ENCODE measurements at places on chromosomes 5 and 9.

DNA sequence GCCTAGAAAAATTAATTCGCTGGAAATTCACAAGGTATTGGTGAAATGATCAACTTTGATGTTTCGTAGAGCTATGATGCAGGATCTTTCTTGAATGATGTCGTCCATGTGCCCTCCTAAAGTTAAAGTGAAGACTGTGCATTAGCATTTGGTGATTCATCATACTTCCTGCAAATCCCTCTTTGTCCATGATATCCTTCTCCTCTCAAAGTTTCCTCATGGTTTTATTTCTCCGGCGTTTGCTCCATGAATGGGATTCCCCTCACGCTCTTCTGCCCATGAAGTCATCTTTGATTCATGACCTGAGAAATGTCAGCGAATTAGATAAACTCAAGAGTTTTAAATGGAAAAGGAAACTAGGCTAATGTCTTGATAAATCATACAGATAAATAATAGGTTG is 372.7 kb downstream of the PSAT1 start:
- DNase-seq: no peak

- no peak for DNase-seq
Observed at GRCh38 chr9:83285445-83286225, 222.7 kb upstream of the RASEF start.

DNA sequence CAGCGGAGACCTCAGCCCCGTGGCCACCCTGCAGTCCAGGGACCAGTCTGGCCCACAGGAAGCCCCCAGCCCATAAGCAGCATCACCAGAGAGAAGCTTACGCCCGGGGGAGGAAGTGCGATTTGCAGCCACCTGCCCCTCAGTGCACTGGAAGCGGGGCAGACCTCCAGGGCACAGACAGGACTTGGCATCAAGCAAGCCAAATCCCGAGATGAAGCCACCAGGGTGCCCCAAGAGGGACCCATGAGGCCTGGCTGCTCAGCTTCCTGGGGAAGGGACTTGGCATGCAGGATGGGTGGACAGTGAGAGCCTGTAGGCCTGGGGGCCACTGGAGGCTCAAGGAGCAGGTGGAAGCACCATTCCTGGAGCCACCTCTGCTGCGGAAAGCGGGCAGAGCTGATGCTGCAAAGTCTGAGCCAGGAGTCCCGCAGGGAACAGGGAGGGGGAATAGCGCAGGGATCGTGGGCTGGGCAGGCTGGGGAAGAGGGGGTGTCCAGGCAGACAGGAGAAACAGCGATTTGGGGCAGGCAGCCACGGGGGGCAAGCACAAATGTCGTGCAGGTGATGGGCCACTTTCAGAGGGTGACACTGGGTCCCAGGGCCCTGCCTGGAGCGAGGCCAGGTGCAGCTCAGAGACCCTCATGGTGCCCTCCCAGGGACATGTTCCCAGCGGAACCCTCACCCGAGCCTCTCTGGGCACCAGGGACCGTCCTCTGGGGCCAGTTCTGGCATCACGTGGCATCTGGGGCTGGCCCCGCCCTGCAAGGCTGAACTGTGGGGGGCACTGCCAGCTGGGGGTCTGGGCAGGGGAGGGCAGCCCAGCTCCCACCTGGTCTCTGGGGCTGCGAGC is 3.2 kb downstream of the LRRC26 start:
- no peak for DNase-seq

DNA sequence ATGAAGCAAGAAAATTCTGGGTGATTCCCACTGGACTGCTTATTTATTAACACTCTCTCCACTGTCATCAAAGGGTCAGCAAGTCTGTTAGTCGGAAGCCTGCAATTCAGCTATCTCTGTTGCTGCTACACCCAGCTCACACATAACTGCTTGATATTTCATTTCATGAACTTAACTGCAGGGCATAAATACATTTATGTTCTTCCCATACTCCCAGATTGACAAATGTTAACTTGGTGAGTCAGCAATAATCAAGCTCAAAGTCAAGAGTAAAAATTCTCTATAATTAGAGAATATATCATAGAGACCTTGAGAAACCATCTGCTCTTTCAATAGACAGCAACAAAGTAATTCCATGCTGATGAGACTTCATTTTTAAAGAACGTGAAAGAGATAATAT is 198.8 kb downstream of the ADAMTS12 start:
- no peak for DNase-seq

- DNase-seq: no peak
Observed at GRCh38 chr9:3760031-3760430, 234.2 kb upstream of the RFX3 start.

DNA sequence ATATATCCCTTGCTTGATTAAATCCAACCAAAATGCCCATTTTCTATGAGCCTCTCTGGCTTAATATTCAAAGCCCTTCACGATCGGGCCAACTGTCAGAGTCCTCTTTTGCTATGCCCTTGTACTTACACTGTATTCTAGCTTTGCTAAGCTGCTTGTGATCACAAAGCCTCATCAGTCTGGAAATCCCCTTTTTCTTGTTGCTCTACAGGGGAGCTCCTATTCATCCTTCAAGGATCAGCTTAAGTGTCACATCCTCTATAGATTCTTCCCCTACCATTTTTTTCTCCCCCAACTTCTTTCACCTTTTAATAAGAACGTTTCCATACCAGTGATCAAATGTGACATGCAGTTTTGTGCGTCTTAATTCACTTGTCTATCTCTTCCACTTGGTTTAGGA is 450.4 kb upstream of the CHD1 start:
- DNase-seq: no peak

GRCh38 chr9:118269623-118270022 is 565.4 kb downstream of the TLR4 start:
- no peak for DNase-seq

DNA sequence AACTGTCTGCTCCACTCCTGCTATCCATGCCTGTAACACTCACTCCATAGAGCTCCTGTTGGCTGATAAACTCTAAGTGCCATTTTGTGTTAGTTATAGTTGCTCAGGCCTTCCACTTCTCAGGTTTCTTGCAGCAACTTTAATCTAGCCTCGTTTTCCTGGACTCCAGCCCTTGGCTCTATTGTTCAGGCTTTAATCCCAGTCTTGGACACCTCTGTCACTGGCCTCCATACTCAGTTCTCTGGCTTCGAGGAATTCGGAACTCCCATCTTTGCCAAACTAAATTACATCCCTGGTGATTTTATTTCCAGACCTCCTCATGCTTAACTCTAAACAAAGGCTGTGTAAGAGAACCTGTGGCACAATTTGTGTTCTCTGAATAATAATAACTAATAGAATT is 39.8 kb downstream of the EMB start:
- DNase-seq: no peak

DNA sequence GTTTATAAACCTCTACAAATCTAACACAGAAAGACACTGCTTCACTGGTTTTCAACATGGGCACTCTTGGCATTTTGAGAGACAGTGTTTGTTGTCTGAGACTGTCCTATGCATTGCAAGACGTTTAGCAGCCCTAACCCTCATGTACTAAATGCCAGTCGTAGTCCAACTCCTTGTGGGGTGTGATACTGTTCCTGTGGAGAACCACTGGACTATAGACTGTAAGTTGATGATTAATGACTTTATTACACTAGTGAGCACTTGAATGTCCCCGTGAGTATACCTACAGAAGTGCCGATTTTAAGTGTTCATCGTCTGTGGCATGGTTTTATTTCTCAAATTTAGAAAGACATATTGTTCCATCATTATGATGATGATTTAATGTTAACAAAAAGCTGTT is 46.2 kb downstream of the RECK start:
- no peak for DNase-seq

DNA sequence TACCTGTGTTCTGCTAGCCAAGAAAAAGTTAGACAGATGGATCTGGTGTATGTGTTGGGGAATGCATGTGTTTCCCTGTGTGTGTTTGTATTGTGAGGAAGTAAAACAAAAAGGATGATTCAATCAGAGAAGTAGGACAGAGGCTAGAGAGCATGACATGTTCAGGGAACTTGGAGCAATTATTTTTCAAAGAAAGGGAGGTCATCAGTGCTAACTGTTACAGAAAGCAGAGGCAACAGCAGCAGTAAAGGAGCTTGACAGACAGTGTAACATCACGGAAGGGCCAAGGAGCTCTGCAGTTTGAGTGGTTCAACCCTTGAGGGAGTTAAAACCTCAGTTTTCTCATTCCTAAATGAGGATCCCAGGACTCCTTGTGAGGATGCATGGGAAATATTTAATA is 13.2 kb downstream of the SPINK1 start:
- DNase-seq: no peak

GRCh38 chr5:143890487-143890886 is 78.5 kb downstream of the HMHB1 start:
- no peak for DNase-seq

DNA sequence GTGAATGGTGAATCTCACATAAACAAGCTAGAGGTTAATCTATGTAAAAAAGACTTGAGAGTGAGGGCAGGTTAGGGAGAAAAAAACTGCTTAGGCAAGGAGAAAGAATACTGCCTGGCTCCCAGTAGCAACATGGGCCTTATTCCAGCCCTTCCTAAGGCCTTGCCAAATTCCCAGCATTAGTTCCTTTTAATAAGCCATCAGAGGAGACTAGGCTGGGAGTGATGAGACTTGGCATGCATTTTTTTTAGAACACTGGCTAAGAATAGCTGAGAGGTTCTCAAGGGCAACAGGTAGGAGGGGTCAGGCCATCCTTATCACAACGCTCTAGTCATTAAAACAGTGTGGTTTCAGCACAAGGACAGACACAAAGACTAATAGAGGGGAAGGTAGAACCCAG is 20.9 kb upstream of the ZBTB43 start:
- no peak for DNase-seq

DNA sequence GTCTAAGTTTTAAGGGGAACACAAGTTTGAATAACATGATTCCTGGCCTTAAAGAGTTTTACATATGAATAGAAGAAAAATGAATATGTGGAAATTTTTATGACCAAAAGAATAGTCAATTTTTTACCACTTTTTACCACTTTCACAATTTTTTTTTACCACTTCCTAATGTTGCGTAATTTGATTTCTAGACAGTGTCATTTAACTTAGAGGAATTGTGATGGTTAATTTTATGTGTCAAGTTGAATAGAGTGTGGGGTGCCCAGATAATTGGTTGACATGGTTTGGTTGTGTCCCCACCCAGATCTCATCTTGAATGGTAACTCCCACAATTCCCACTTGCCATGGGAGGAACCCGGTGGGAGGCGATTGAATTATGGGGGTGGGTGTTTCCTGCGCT is 416.6 kb downstream of the KIF4B start:
- no peak for DNase-seq

DNA sequence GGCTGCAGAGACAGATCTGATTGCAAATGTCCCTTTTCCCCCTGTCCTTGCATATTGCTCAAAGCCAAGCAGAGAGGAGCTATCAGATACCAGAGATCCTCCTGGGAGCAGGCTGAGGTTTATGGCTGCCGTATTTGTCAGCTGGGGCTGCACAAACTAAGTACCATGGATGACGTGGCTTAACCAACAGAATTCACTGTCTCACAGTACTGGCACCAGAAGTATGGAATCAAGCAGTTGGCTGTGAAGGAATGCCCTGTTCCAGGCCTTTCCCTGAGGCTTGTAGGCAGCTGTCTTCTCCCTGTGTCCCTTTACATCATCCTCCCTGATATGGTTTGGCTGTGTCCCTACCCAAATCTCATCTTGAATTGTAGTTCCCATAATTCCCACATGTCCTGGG is 2.6 kb downstream of the CFAP90 start:
- no peak for DNase-seq

GRCh38 chr5:35854248-35854647 is 2.4 kb upstream of the IL7R start:
- DNase-seq: no peak

DNA sequence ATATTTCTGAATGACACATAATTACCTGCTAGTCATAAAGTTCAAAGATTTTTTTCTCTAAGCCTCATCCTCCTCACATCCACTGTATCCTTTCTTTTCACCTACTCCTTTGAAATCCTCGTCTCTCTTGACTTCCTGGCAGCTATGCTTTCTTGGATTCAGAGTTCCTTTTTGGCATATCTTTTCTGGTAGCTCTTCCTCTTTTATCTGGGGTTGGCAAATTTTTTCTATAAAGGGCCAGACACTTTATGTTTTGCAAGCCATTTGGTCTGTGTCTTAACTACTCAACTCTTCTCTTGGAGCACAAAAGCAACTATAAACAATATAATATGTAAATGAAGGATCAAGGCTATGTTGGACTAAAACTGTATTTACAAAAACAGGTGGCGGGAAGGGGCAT is 197.5 kb downstream of the KIAA0825 start:
- DNase-seq: no peak

DNA sequence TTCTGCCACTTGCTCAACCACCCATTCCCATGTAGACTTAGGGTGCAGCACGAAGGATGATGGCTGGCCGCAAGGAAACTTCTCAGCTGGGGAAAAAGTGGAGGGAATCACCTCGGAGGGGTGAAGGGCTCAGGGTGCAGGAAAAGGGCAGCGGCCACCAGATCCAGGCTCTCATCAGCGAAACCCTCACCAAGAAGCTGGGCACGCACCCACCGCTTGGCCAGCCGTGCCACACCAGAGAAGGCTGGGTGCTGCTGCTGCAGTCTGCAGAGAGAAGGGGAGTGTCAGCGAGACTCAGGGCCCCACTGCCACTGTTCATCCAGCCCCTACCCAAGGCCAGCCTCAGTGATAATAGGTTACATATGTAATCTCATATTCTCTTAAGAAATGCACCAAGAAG is 8.6 kb downstream of the NOL6 start:
- no peak for DNase-seq

- DNase-seq: no peak
Observed at GRCh38 chr5:133520062-133520461, 92.3 kb downstream of the FSTL4 start.

DNA sequence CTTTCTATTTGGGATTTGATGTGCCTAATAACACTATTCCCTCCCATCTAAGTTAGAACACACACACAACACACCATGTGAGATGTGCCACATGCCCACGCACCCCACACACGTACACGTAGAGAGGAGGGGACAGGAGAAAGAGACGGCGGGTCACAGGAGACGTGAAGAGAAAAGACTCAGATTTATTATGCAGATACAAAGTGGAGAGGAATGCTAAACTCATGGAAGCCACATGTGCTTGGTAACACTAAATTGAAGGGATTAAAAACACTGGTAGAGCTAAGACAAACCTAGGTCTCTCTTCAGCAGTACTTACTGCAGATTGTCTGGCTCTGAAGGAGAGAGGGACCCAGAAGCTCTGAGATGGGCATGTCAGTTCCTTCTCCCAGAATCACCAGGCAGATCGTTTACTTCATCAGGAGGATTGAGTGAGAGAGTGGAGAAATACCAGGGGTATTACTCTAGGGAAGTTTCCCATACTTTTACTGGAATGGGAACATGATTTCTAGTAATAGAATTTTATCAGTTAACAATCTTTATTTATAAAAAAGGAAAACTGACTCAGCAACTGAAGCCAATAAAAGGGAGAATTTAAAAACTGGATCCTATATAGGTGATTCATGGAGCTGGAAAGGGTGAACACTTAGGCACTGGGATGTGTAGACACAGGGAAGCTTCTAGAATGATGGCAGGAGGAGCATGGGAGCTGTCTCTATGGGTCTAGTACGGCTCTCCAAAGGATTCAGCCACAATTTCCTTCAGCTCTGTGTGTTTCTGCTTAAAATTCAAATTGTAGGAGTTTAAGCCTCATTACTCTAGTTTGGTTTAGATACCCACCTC is 139.4 kb downstream of the MACIR start:
- no peak for DNase-seq
